Skin of body (tissue), 3 donors: ENCODE measurements at places on chromosomes 7 and 10. TPM values are rescaled to one million over a fixed set of nuclear protein-coding genes. Genes with fewer than 3 reads are reported as not detected.

DNA sequence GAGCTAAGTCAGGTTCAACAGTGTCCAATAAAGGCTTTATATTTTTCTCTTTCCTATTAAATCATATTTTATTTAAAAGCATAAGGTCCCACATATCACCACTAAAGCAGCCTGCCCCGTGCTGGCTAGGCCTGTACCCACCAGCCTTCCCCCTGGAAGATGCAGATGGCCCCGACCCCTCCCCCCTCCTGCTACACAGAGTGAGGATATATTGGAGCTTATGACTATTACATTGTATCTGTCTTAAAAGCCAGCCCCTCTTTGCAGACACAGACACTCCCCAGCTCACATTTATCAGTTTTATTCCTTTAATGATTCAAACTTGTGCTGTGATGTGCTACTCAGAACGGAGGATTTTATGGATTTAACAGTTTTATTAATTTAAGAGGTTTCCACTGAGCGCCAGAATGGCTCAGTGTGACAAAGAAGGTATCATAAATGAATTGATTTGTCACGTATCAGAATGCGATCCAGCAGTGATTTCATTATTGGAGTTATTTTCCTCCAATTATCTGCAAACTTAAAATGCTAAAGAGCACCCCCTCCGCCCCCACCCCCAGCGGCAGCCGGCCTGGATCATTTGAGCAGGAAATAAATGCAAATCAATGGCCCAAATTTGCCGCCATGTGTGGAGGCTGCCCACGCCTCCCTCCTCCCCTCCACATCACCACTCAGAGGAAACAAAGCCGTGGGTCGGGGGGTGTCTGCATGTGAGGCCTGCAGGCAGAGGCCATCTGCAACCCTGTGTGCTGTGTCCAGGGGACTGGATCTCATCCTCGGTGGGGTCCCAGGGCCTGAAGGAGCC, 72.6 kb upstream of the ZMIZ1 start:
- DNase-seq, result no peak

DNA sequence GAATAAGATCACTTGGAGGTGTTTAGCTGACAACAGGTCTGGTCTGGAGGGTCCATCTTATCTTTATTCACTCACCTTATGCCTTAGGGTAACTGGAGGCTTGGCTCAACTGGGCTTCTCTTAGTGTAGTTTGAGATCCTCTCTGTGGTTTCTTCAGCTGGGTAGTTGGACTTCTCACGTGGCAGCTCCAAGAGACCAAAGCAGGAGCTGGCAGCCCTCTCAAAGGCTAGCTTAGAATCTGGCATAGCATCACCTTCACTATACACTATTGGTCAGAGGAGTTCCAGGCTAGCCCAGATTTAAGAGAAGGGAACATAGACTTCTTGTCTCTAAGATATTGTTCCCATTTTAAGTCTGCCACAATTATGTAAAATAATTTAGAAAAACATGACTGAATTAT, 16.4 kb downstream of the ADK start:
- DNase-seq, result no peak

GRCh38 chr7:44116087-44116788, 7.1 kb downstream of the POLD2 start:
- DNase-seq, result no peak

DNA sequence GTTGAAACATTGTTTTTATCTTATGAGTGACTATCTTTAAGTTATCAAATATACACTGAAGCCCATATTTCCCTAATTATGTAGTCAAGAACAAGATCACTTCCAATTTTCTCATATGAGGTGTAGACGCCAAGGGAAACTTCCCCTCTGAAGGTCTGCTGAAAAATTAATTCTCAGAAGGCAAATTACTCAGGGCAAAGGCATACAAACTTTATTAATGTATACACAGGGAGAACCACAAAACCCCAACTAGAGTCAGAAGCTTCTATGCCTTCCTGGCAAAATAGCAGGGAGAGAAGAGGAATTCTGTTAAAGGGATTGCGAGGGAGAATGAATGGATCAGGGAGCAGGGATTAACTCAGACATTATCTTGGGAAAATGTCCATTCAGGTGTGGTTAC, 83.4 kb downstream of the DOCK4 start:
- no peak for DNase-seq

DNA sequence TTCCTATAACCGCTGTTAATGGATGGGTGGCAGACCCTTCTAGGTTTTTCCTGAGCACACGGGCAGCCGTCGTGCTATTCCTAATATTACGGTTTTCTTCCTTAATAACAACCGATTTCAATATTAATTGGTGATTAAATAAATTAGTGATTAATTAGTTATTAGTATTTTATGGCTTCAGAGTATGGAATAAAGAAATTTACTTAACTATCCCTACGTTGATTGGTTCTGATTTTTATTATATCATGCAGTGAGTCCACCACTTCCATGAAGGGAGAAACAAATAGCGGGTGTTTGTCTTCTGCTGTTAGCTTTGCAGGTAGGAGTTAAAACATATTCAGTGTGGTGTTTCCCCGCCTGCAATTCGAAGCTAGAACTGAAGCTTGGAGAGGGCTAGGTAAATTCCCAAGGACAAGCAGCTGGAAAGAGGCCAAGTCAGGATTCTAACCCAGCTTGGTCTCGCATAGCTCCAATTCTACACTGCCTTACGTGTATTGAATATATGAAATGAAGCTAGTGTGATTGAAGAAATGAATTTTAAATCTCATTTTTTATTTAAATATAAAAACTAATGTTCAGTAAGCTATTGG, 928 bp upstream of the CSTF2T start:
- peak; percentile 34 for DNase-seq

DNA sequence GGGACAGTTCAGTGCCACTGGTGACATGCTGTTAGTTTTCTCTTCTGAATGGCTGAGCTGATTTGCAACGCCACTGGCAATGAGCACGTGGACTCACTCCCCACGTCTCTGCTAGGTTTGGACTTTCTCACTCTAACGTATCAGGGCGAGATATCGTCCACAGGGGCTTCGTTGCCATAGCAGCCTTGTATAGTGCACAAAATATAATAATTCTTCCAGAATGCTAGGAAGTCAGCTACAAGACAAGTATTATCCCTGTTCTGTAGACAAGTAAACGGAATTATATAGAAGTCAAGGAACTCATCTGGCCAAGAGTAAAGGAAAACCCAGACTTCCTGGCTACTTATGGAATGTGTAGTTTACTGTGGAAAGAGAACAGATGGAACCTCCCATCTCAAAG, 226.8 kb downstream of the ARHGAP21 start:
- peak; percentile 50 for DNase-seq

DNA sequence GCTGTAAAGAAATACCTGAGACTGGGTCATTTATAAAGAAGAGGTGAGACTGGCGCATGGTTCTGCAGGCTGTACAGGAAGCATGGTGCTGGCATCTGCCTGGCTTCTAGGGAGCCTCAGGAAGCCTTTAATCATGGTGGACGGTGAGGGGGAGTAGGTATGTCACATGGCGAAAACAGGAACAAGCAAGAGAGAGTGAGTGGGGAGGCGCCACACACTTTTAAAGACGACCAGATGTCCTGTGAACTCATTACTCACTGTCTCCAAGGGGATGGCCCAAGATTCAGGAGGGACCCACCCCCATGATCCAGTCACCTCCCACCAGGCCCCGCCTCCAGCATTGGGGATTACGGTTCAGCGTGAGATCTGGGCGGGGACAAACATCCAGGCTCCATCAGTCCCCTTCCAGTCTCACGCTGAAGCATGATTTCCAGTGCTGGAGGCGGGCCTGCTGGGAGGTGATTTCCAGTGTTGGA, 3.2 kb downstream of the ZNF316 start:
- DNase-seq, result no peak

DNA sequence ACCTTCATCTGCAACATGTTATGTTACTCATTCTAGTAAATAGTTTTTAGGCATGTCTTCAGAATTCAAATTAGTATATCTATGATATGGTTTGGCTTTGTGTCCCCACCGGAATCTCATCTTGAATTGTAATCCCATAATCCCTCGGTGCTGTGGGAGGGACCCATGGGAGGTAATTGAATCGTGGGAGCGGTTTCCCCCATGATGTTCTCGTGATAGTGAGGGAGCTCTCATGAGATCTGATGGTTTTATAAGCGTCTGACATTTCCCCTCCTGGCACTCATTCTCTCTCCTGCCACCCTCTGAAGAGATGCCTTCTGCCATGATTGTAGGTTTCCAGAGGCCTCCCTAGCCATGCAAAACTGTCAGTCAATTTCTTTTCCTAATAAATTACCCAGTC, 20.4 kb upstream of the GPR37 start:
- no peak for DNase-seq

DNA sequence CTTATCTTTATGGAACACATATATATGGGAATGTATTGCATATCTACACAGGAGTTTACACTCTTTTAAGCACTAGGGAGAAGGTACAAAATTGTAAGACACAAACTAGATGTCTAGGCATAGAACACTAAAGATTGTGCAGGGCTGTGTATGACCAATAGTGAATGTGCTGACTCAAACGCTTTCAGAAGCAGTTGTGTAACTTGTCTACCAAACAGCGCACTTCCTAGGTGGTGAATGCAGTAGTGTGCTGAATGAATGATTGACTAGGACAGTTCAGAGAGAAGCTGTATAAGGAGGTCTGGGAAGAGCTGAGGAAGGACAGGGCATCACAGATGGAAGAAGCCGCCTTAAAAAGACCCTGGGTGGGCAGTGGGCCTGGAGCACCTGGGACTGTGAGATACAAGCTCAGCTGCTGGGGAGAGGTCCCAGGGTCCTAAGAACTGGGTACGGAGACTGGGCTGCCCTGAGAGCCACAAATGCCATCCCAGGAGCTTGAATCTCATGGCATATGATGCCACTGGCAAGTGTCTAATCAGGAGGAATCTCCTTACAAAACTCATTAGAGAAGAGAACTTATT, 14.2 kb downstream of the CLRN3 start:
- no peak for DNase-seq

DNA sequence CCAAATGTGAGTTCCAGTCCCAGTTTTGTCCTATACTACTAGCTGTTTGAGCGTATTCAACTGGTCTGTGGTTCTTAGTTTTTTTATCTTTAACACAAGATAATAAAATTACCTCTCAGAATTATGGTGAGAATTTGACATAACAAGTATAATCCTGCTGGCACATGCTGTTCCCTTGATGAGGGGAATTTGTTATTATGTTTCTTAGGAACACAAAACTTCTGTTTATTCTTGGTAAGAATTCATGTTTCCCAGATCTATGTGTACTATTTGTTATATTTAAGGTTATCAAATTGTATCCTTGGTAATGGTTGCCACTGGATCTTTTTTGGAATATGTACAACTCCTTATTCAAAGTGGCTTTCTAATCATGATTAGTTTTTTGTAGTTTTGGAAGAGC, 335.6 kb downstream of the ADK start:
- no peak for DNase-seq

DNA sequence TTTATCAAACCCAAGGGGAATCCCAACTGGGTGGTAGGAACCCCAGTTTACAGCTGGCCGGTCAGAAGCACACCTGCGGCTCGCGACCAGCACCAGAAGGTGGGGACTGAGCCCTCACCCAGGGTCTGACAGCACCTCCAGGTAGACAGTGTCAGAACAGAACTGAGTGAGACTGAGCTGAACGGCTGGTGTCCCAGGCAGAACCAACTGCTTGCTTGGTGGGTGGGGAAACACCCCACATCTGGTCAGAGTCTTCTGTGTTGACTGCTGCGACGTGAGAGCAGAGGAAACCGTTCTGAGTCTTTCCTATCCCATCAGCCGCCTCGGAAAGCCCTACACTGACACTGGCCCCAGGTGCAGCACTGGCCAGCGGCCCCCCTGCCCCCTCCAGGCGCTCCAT, 160.7 kb downstream of the MAD1L1 start:
- no peak for DNase-seq

DNA sequence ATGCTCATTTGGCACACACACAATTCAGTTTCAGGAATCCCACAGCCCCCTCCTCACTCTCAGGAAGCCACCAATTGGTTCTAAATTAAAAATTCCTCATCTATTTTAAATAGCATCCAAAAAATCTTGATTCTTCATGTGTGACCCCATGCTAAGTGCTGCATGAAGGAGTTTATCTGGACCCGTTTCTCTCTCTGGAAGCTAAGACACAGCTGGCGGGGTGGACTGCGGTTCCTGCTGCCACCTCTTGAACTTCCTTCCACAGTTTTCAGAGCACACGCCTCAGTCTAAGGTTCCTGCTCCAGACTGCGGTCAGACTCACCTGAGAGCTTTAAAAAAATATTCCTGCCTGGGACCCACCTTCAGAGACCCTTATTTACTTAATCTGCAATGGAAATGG, 34.5 kb downstream of the LYZL1 start:
- no peak for DNase-seq

- DNase-seq, result no peak
Observed at GRCh38 chr7:139974179-139974811, 88.5 kb downstream of the PARP12 start.

- DNase-seq, result no peak
Observed at GRCh38 chr10:27537166-27537565, 33.1 kb downstream of the RAB18 start.

- DNase-seq, result no peak
Observed at GRCh38 chr7:147607157-147607800, 983.3 kb upstream of the C7orf33 start.

- no peak for DNase-seq
Observed at GRCh38 chr7:70093205-70093904, 495.1 kb downstream of the AUTS2 start.

DNA sequence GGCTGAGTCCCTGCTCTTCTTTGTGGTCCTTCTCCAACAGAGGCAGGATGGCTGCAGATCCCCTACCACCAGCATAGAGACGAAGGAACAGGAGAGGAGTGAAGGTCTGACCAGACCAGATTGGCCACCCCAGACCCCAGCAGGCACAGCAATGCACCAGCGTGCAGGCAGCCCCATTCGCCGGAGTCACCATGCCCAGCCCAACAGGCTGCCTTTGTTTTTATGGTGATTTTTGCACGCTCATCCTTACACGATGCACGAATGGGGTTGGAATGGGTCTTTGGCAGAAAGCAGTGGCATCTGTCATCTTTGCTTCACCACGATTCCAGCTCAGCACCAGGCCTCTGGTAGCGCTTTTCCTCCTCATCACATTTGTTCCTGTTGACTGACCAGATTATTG, 427.6 kb downstream of the INHBA start:
- no peak for DNase-seq

The MEIG1 gene
- not detected for total RNA-seq

The PRTFDC1 gene
- total RNA-seq, result 11.7 TPM

The KIF20B gene
- total RNA-seq, result 10.9 TPM

The ACTR3C gene
- total RNA-seq, result 6.3 TPM

The ACSL5 gene
- 10.1 TPM for total RNA-seq

The BTBD16 gene
- 1.3 TPM for total RNA-seq

The IL6 gene
- total RNA-seq, result 0.30 TPM

The PTCD1 gene
- 3.8 TPM for total RNA-seq
